Adipocyte (in vitro differentiated cells): ENCODE measurements at places on chromosomes 6 and 20.
A peak's percentile ranks its signal among the peaks of the same experiment; 100 is the strongest.

DNA sequence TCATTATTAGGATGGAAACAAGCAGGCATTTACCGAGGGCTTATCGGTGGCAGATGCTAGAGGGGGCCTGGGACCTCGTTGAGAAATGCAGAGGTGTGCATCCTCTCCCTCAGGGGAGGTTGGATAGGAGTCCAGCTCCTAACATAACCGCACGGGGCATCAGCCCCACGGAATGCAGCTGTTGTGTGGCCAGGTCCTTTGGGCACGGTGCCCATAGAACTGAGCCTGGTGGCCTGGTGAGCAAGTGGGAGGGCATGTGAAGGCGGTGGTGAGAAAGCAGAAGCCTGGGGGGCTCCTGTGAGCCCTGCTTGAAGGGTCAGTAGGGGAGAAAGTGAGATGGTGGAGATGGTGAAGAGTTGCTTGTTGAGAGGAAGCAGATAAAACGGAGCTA lies 143.7 kb downstream of the CDH26 start:
- DNase-seq: no peak

DNA sequence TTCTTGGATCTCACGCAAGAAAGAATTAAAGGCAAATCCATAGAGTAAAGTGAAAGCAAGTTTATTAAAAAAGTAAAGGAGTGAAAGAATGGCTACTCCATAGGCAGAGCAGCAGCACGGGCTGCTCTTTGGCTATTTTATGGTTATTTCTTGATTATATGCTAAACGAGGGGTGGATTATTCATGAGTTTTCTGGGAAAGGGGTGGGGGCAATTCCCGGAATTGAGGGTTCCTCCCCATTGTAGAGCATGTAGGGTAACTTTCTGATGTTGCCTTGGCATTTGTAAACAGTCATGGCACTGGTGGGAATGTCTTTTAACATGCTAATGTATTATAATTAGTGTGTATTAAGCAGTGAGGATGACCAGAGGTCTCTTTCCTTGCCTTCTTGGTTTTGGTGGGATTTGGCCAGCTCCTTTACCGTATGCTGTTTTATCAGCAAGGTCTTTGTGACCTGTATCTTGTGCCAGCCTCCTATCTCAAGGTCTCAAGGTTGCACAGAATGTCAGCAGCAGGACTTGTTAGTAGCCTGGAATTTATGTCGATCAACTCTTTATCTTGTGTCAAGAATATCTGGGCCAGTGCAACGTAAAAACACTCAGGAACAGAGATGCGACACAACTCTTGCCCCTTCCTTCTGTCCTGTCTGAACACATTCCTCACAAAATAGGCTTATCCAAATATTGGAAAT lies 931.4 kb downstream of the QKI start:
- no peak for DNase-seq

GRCh38 chr6:158782432-158783166 lies 36.6 kb downstream of the EZR start:
- no peak for DNase-seq

DNA sequence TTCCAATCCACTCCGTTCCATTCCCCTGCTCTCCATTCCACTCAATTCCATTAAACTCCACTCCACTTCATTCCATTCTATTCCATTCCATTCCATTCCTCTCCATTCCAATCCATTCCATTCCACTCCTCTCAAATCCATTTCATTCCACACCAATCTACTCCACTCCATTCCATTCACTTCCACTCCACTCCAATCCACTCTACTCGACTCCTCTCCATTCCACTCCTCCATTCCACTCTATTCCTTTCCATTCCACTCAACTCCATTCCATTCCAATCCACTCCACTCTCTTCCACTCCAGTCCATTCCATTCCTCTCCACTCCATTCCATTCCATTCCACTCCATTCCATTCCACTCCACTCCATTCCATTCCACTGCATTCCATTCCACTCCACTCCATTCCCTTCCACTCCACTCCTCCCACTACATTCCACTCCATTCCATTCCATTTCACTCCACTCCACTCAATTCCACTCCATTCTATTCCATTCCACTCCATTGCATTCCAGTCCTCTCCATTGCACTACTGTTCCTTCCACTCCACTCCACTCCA lies 22.6 kb upstream of the DEFB125 start:
- no peak for DNase-seq

GRCh38 chr6:11785415-11785773 lies 6.8 kb upstream of the ADTRP start:
- no peak for DNase-seq

DNA sequence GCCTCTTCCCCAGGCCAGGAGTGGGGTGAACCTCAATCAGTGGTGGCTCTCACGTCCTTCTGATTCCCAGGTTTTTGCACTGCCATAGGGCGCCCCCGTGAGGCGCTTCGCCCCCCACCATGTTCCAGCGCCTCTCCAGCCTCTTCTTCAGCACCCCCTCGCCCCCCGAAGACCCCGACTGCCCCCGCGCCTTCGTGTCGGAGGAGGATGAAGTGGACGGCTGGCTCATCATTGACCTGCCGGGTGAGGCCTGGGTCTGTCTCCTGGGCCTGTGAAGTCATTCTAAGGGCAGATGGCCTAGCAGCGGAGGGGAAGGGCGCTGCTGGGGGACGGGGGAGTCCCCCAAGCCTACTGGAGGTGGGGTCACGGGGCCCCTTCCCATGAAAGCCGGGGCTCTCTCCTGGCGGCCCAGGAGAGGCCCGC lies 4.5 kb downstream of the TP53INP2 start:
- peak; percentile 63 for DNase-seq
